ENCODE measurements at places on chromosomes 12 and 14. TPM values are rescaled to one million over a fixed set of nuclear protein-coding genes. Genes with fewer than 3 reads are reported as not detected.

Gene CLBA1
- total RNA-seq, result 0.89 TPM

GRCh38 chr14:48726080-48726642 is 860.0 kb downstream of the RPS29 start:
- no peak overlapping the region for H3K27ac ChIP-seq
- no peaks in the 10 kb centered on the region for H3K4me1 ChIP-seq
- no peak overlapping the region for H3K4me3 ChIP-seq
- no peak for DNase-seq

DNA sequence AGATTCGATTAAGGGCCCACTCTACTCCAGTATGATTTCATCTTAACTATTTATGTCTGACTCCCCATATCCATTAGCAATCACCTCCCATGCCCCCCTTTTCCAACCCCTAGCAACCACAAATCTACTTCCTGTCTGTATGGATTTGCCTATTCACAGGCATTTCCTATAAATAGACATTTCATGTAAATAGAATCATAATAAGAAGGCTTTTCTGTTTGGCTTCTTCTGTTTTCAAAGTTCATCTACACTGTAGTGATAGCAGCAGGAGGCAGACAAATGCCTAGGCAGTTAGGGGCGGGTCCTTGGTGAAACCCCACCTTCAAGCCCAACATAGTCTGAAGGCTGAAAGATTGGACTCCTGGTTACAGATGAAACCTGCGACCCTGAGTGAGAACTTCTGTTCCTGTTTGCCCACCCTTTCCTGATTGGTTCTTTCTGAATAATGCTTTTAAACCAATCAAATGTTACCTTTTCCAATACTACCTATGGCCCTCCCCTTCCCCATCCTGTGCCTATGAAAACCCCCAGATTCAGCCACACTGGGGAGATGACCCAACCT is 62.1 kb upstream of the HECTD1 start:
- no peak overlapping the region for H3K4me3 ChIP-seq
- H3K36me3 ChIP-seq, result no peaks in the 10 kb centered on the region
- no peaks in the 10 kb centered on the region for H3K27me3 ChIP-seq
- DNase-seq, result no peak
- peaks cover 10% of the 10 kb centered on the region for H3K4me1 ChIP-seq

- H3K27ac ChIP-seq, result no peak overlapping the region
- no peaks in the 10 kb centered on the region for H3K27me3 ChIP-seq
- H3K36me3 ChIP-seq, result no peaks in the 10 kb centered on the region
- no peak for DNase-seq
- H3K4me3 ChIP-seq, result no peak overlapping the region
- H3K4me1 ChIP-seq, result no peaks in the 10 kb centered on the region
These were observed 67.6 kb upstream of the CSRP2 start for GRCh38 chr12:76946446-76946845.

GRCh38 chr12:130249376-130249775 is 87.1 kb downstream of the FZD10 start:
- no peaks in the 10 kb centered on the region for H3K4me1 ChIP-seq
- no peaks in the 10 kb centered on the region for H3K36me3 ChIP-seq
- no peaks in the 10 kb centered on the region for H3K27me3 ChIP-seq

DNA sequence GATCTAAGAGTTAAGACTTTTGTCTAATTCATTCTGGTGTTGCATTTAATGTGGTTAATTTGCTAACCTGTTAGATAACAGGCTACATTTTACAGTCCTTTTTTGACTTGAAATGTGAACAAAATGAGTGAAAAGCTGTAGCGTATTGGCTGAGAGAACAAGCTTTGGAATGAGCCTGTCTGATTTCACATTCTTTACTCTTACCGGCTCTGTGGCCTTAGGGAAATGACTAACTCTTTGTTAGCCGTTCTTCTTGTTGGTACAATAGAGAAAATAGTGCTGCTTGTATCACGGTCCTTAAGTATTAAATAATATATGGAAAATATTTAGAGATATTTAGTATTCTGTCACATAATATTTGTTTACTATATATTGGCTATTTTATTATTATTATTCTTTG is 1.9 kb downstream of the MNAT1 start:
- no peak for DNase-seq
- no peak overlapping the region for H3K27ac ChIP-seq
- peaks cover 10% of the 10 kb centered on the region for H3K27me3 ChIP-seq
- H3K4me3 ChIP-seq, result peak overlapping the region; percentile 16

DNA sequence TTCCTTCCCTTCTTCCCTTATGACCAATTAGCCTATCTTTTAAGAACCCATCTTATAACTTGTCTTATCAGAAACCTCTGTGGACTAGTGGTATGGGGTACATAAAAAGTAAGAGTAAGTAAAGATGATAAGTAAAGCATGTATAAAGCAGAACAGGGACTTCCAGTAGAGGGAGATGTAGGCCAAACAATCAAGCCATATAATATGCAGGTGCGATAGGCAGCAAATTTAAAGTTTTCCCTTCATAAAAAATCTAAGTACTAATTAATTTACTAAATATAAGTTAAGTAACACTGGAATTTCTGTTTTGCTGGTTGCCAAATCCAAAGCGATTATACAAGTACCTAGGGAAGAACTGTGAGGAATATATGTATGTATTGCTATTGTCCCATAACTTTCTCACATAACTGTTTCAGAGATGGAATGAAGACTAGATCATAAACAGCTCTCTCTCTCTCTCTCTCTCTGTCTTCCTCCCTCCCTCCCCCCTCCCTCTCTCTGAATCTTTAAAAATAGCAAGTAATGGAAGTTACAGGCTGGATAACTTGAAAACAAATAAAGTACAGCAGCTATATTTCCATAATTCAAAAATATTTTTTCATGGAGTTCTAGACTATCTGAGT is 25.7 kb downstream of the METTL25 start:
- DNase-seq, result no peak
- no peaks in the 10 kb centered on the region for H3K4me1 ChIP-seq
- H3K27ac ChIP-seq, result no peak overlapping the region
- no peak overlapping the region for H3K4me3 ChIP-seq
- peaks cover 8% of the 10 kb centered on the region for H3K36me3 ChIP-seq

DNA sequence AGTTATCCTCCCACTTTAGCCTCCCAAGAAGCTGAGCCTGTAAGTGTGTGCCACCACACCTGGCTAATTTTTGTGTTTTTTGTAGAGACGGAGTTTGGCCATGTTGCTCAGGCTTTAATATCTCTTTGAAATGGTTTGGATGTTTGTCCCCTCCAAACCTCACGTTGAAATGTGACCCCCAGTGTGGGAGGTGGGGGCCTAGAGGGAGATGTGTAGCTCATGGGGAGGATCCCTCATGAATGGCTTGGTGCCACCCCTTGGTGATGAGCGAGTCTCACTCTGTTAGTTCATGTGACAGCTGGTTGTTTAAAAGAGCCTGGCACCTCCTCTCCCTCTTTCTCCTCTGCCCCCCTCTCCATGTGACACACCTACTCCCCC is 23.6 kb upstream of the TTC7B start:
- no peak overlapping the region for H3K27ac ChIP-seq
- peaks cover 8% of the 10 kb centered on the region for H3K4me1 ChIP-seq
- no peak for DNase-seq
- no peaks in the 10 kb centered on the region for H3K36me3 ChIP-seq
- no peaks in the 10 kb centered on the region for H3K27me3 ChIP-seq
